ENCODE measurements at places on chromosomes 5 and 9.

GRCh38 chr9:26058111-26058895 is 380.1 kb upstream of the TUSC1 start:
- DNase-seq: no peak

DNA sequence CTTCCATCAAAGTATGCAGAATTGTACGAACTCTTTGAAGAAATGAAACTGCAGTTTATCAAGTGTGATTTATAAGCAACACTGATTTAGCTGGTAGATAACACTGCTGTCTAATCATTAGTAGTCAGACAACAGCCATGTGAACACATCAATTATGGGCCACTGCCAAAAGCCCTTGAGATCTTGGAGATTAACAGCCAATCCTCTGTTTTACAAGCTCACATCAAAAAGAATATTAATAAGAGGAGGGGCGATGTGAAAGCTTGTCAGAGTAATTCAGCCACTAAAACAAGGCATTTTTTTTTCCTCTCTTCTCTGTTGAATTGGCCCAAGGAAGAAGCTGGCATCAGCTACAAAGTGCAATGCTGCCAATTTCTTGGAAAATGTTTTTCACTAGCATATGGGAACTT is 28.1 kb downstream of the ZNF608 start:
- no peak for DNase-seq

DNA sequence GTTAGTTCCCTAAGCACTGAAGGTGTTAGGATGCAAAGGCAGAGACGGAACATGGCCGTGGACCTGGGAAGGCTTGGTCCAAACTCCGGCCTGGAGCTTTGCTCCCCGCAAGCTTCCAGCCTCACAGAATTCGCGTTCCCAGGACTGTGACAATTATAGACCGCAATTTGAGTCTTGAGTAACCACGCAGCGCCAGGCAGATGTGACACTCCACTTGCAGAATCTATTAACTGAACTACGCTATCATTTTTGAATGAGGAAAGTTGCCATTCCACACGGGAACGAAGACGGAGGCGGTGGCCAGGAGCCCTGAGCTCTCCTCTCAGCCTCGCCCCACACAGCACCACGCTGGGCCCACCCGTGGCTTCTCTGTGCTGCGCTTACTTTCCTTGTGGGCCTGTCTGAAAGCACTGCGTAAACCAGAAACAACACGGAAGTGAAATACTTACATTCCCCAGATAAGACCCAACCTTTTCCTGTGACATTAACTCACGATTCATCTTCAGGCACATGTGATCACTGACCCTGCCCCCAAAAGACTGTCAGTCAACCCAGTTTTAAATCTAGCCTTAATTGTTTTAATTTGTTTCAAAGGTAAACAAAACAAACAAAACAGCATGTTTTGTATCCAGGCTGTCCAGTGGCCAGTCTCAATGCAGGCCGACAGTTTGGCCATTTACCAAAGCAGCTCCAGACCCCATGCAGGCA is 16.1 kb upstream of the COL5A1 start:
- no peak for DNase-seq

DNA sequence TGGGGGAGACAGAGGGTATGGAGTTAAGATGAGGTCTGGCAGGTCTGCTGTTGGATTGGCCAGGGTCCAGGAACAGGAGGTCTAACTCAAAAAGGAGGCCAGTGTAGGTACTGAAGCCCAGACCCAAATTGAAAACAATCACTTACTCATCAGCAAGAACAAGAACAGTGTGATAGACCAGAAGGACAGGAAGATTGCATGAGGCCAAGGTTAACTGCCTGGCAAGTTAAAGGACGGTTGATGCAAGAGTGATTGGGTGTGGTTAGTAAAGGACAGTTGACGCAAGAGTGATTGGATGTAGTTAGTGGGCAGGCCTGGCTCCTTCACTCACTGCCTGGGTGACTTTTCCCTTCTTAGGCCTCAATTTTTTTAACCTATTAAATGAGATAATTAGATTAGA is 132.6 kb downstream of the PDZD2 start:
- no peak for DNase-seq

GRCh38 chr5:91328743-91329142 is 54.4 kb downstream of the ARRDC3 start:
- no peak for DNase-seq

DNA sequence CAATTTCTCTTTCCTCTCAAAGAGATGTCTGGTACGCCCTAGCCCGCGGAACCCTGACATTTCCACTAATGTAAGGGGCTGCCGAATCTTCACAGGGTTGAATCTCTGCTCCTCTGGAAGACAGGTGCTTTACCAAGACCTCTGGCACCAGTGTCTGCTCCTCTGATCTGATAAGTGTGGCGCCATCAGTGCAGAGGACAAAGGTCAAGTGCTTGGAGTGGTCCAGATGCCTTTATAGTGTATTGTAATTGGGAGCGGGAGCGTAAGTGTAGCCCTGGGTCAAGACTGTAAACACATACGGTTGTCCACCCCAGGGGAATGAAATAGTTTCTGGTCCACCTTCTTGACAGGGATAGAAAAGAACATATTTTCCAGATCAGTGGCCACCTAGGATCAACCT is 17.7 kb downstream of the ADAMTSL2 start:
- DNase-seq: no peak
